Large intestine (tissue), 12 donors: ENCODE measurements at places on chromosomes 6 and 20. TPM values are rescaled to one million over a fixed set of nuclear protein-coding genes. Genes with fewer than 3 reads are reported as not detected.

Gene ADTRP
- polyA plus RNA-seq: 24.3 TPM

Gene KCNS1
- polyA plus RNA-seq: 1.2 TPM

Gene LAMA4
- polyA plus RNA-seq: 57.6 TPM

Gene SNAP91
- 4.9 TPM for polyA plus RNA-seq

Gene FOXC1
- polyA plus RNA-seq: 0.48 TPM

Gene SYS1
- 31.7 TPM for polyA plus RNA-seq

Gene HLA-DMA
- polyA plus RNA-seq: 25.4 TPM

Gene PRL
- 0.78 TPM for polyA plus RNA-seq

DNA sequence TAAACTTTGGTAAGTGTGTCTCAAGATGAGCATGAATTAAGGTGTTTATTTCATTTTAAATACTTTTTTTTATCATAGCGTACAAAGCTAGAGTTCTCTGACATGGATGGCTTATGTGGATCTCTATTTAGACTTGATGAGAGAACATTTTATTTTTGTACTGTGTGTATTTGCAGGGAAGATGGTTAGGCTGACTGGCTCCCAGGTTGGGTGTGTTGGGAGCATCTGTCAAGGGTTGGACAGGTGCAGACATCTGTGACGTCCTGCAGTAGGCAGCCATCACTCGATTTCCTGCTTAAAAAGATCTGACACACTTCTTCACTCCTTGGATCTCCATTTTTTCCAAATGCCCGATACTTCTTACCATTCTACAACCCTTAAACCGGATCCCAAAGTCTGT lies 221.9 kb upstream of the QKI start:
- H3K27ac ChIP-seq: no peak overlapping the region
- H3K4me3 ChIP-seq: no peak overlapping the region
- no peaks in the 10 kb centered on the region for H3K36me3 ChIP-seq
- DNase-seq: no peak
- no peaks in the 10 kb centered on the region for H3K4me1 ChIP-seq

DNA sequence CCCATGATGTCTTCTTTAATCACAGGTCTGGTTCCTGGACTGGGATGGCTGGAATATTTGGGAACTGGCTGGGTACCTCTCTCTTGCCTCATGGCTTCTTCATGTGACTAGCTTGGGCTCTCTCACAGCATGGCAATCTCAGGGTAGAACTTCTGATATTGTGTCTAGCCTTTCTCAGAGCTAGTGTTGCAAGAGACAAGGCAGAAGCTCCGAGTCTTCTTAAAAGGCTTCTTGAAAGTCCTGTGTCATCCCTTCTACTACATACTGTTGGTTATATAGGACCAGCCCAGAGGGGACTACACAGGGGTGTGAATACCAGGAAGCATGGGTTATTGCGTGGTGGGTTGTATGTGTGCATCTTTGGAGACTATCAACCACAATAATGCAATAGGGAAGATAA lies 23.3 kb downstream of the BCAS1 start:
- H3K4me1 ChIP-seq: no peaks in the 10 kb centered on the region
- no peak overlapping the region for H3K4me3 ChIP-seq
- no peaks in the 10 kb centered on the region for H3K36me3 ChIP-seq

- H3K27me3 ChIP-seq: no peaks in the 10 kb centered on the region
- peak; percentile 31 for DNase-seq
- H3K27ac ChIP-seq: peak overlapping the region; percentile 53
- H3K4me1 ChIP-seq: peaks cover 17% of the 10 kb centered on the region
- H3K36me3 ChIP-seq: no peaks in the 10 kb centered on the region
- no peak overlapping the region for H3K4me3 ChIP-seq
These were observed 49.4 kb upstream of the CARMIL1 start for GRCh38 chr6:25229671-25230321.

GRCh38 chr6:44514085-44514484 lies 126.6 kb downstream of the CDC5L start:
- no peaks in the 10 kb centered on the region for H3K36me3 ChIP-seq
- no peak overlapping the region for H3K27ac ChIP-seq
- peaks cover 2% of the 10 kb centered on the region for H3K27me3 ChIP-seq
- no peak overlapping the region for H3K4me3 ChIP-seq
- DNase-seq: no peak
- H3K4me1 ChIP-seq: no peaks in the 10 kb centered on the region

GRCh38 chr20:8449123-8449522 lies 317.1 kb downstream of the PLCB1 start:
- no peaks in the 10 kb centered on the region for H3K4me1 ChIP-seq
- no peaks in the 10 kb centered on the region for H3K36me3 ChIP-seq

DNA sequence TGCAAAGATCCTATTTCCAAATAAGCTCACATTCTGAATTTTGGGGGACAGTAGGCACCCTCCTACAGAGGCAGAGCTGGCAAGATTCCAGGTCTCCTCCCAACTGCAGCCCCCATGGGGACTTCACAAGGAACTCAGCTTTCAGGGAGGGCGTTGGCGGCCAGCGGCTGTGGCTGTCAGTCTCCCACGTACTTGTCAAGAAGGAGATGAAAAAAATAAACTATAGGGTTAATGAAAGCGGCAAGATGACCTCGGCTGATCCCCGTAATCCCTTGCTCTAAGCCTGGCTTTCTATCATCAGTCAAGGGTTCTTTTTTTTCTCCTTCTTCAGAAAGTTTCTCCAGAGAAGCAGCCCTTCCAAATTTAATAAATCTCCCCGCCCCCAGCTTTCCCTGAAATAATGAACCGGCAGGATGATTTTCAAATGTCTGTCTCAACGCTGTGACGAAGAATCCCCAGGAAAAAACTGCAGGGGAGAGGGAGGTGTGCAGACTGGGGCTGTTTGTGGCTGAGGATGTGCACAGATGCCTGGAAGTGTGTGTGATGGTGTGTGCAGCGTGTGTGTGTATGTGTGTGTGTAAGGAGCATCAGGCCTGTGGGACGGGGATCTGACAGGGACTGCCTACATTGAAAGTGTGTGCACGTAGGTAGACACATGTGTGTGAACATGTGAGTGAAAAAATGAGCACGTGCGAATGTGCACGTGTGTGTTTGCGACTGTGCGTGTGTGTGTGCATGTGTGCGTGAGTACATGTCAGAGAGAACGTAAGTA lies 78.7 kb downstream of the SLC2A10 start:
- H3K36me3 ChIP-seq: no peaks in the 10 kb centered on the region
- peaks cover 9% of the 10 kb centered on the region for H3K27me3 ChIP-seq
- no peak for DNase-seq

DNA sequence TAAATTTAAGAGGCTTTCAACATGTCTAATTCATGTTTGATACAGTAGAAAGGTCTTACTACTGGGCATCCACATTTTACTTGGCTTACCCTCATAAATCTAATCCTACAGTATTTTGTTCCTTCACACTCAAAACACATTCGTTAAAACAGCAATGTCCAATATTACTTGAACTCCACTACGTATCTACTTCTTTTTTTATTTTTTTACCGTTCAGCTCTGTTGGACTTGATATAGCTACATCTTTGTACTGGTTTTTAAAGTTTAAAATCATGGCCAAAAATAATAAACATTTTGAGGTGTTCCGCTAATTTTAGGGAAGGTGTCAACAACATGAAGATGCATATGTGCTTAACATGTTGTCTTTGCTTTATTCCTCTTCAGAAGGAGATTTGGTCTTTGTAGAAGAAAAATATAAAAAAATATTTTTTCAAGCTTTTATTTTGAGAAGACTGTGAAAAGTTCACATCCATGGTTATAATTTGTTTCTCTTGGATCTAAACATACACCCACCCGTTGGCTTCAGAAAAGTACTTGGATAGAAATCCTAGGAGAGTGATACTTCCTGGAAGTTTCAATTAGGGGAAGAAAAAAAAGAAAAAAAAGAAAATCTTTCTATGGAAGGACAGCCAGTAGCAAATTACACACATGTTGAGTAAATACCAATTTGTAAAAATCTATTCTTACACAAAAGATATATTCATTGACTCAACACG lies 71.5 kb downstream of the EPB41L2 start:
- no peaks in the 10 kb centered on the region for H3K36me3 ChIP-seq
- H3K4me3 ChIP-seq: no peak overlapping the region
- peaks cover 11% of the 10 kb centered on the region for H3K4me1 ChIP-seq
- no peak overlapping the region for H3K27ac ChIP-seq

- H3K27ac ChIP-seq: no peak overlapping the region
- H3K36me3 ChIP-seq: no peaks in the 10 kb centered on the region
- DNase-seq: no peak
These were observed 112.4 kb downstream of the ARMC2 start for GRCh38 chr6:108960601-108961000.

DNA sequence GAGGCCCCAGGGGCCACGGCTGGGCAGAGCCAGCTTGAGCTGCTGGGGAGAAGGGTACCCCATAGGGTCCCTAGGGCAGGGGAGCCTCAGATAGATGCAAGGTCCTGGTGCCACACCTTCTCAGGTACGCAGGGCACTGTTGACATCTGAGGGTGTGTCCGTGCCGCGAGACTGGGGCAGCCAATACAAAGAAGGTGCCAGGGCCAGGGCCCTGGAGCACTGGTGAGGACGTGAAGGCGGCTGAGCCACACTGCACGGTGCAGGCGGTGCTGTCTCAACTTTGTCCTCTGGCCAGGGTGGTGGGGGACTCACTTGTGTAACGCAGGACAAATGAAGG lies 649 bp upstream of the LRRC73 start:
- H3K27me3 ChIP-seq: peaks cover 20% of the 10 kb centered on the region
- peak; percentile 69 for DNase-seq
- H3K36me3 ChIP-seq: peaks cover 50% of the 10 kb centered on the region
- peak overlapping the region; percentile 43 for H3K4me3 ChIP-seq

DNA sequence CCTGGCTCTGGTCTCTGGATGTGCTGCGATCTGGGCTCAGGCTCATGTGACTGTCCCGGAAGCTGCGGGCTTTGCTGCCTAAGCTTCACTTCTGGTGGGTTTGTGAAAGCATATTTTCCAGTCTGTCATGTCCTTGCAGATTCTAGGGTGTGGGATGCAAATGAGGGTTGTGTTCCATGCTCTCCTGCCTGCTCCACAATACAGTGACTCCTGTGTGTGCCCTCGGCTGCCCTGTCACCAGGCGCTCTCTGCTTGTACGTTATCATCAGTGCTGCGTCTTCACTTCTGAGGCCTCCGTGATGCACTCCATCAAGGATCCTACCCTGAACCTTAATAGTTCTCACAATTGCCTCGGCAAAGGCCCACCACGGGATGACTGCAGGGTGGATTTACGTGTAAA lies 84.2 kb downstream of the TTLL2 start:
- no peak overlapping the region for H3K27ac ChIP-seq
- H3K36me3 ChIP-seq: no peaks in the 10 kb centered on the region
- H3K27me3 ChIP-seq: no peaks in the 10 kb centered on the region
- peaks cover 6% of the 10 kb centered on the region for H3K4me1 ChIP-seq

DNA sequence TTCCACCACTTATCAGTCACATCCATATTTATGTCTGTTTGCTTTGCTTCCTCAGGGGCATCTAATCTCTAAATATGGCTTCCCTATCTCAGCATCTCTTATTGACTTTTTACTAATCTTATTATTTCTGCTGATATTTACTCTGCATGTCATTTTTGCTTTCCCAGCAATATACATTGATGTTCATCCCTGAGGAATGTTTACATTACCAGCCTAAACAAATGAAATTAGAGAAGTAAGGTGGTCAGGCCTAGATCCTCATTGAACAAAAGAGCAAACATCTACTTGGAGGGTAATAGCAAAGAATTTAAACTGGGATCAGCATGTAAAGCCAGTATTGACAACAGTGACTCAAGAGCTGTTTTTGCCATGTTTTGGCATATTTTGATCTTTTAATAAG lies 546.4 kb downstream of the MMUT start:
- H3K27me3 ChIP-seq: no peaks in the 10 kb centered on the region
- no peaks in the 10 kb centered on the region for H3K36me3 ChIP-seq
- no peak overlapping the region for H3K27ac ChIP-seq
- no peaks in the 10 kb centered on the region for H3K4me1 ChIP-seq
- H3K4me3 ChIP-seq: no peak overlapping the region

GRCh38 chr6:20313960-20314530 lies 87.6 kb upstream of the E2F3 start:
- DNase-seq: no peak
- no peak overlapping the region for H3K4me3 ChIP-seq
- H3K36me3 ChIP-seq: no peaks in the 10 kb centered on the region
- peak overlapping the region; percentile 79 for H3K27ac ChIP-seq
- peaks cover 27% of the 10 kb centered on the region for H3K4me1 ChIP-seq

DNA sequence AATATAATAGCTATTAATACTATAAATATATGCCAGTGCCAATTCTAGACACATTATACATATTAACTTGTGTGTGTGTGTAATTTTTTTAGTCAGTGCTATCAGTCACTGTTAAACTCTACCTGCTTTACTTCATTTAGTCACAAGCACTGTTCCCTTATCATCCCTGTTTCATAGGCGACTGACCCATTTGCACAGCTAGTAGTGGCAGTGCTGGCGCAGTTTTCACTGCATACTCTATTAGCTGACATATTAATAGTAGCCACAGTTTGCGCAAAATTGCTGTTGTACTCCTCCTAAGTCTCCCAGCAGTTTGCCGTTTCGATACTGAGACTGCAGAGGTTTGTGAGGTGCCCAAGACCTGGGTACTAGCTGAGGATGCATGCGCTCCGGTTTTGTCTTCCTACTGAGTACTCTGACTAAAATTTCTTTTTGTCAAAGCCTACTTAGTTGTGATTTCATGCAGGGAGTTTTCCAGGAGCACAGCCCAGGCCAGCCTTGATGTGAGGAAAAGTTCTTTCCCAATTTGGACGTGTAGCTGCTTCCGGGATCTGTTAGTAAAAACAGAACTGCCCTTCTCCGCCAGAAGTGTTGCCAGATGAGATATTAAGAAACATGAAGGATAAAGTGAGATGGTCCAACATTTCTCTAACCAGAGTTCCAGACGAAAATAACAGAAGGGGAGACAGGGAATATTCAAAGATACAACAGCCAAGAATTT lies 5.6 kb downstream of the BAG2 start:
- no peak overlapping the region for H3K4me3 ChIP-seq
- DNase-seq: no peak
- H3K27me3 ChIP-seq: peaks cover 14% of the 10 kb centered on the region
- H3K4me1 ChIP-seq: peaks cover 5% of the 10 kb centered on the region
- H3K27ac ChIP-seq: no peak overlapping the region

GRCh38 chr6:127299522-127300240 lies 33.0 kb downstream of the RNF146 start:
- H3K27ac ChIP-seq: no peak overlapping the region
- DNase-seq: no peak

- no peaks in the 10 kb centered on the region for H3K27me3 ChIP-seq
- DNase-seq: no peak
- H3K27ac ChIP-seq: no peak overlapping the region
- H3K4me1 ChIP-seq: no peaks in the 10 kb centered on the region
- no peak overlapping the region for H3K4me3 ChIP-seq
These were observed 24.7 kb upstream of the HINT3 start for GRCh38 chr6:125931733-125932450.

- H3K4me3 ChIP-seq: no peak overlapping the region
- H3K4me1 ChIP-seq: peaks cover 25% of the 10 kb centered on the region
- no peak overlapping the region for H3K27ac ChIP-seq
- DNase-seq: no peak
- no peaks in the 10 kb centered on the region for H3K36me3 ChIP-seq
These were observed 223.1 kb upstream of the MYLIP start for GRCh38 chr6:15905488-15906419.
